LHCN-M2 (cell line): ENCODE measurements at places on chromosomes 12 and 14.

DNA sequence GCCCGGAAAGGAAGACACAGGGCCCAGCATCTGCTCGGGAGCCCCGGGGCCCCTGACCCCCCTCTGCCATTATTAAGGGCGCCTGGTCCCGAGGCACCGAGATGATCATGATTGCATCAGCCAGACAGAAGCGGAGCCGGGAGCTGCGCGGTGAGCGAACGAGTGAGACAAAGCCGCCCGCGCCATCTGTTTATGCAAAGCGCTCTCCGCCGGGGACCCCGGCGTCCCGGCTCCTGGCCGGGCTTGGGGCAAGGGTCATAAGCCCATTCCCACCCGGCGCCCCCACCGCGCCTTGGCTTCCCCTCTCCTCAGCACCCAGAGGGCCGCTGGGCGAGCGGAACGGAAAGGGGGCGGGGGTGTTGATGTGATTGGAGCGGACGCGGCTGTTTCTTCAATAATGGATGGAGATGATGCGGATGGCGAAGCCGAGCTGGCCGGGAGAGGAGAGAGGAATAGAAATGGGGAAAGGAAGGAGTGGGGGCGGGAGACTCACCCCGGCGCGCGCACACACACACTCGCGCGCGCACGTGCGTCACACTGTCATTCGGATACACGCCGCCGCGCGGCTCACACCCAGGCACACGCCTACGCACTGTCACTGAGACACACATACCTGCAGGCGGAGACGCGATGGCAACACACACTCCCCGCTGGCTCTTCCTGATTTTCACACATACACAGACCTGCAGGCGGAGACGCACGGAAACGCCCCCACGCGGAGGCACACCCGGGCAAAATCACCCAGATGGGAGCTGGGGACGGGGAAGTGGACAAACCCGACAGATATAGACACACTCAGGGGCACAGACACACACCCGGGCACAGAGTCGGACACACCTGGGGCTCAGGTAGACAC, 10.7 kb downstream of the STAC3 start:
- DNase-seq, result peak; percentile 60

DNA sequence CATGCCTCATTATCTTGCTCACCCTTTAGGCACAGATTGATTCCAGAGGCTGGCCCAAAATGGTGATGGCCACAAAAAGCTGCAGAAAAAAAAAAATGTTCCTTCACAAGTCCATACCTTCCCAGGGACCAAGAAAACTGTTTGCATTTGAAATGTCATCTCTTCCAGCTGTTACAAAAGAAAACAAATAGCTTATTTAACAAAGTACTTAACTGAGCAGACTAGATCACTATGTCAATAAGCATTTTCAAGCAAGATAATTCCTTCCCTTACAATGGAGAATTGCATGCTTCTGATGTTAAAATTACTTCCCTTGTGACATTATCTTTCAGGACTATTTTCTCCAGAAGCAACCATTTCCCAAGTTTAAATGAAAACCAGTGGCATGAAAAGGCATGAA, 377.9 kb upstream of the KITLG start:
- DNase-seq, result peak; percentile 27

DNA sequence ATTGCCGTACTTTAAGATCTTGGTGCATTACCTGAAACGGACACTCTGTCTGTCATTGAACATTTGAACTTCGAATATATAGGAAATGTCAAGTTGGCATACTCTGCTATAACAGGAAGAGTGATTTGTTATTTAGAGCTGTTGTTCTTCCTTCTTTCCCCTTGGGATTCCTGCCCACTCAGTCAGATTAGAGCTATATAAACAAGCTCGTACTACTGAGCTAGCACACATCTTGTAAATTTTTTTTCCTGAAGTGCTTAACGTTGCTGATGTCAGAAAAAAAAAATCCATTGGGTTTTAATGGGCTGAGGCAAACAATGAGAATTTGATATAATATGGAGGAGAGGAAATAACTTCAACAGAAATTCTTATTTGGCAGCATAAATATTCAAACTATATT, 26.8 kb downstream of the RGS6 start:
- DNase-seq, result no peak

GRCh38 chr12:77204083-77204482, 138.7 kb upstream of the E2F7 start:
- DNase-seq, result no peak

DNA sequence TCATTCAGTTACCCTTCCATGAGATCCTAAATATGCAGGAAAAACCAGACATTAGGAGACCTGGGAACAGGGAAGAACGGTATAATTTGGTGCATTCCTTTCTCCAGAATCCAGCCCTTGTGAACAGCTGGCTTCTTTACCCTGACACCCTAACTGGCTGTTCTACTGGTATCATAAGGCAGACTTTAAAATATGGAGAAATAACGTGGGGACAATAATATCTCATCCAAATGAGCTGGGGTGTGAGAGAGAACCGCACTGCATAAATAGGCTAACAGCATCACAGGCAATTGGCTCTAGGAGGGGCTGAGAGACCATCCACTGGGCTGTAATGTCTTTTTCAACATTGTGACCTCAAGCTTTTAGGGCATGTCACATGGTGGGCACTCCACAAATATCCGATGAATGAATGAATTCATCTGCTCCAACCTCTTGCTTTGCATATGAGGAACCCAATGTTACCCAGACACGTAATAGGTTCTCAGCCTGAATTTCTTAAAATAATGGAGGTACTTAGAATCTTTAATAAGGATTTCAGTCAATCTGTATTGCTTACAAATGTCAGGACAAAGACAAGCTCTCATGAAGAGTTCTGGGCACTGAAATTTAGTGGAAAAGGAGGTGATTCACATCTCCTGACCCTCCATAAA, 157.9 kb downstream of the SAMD4A start:
- DNase-seq, result no peak

- DNase-seq, result no peak
Observed at GRCh38 chr12:101407049-101407435, 530 bp downstream of the ARL1 start.

DNA sequence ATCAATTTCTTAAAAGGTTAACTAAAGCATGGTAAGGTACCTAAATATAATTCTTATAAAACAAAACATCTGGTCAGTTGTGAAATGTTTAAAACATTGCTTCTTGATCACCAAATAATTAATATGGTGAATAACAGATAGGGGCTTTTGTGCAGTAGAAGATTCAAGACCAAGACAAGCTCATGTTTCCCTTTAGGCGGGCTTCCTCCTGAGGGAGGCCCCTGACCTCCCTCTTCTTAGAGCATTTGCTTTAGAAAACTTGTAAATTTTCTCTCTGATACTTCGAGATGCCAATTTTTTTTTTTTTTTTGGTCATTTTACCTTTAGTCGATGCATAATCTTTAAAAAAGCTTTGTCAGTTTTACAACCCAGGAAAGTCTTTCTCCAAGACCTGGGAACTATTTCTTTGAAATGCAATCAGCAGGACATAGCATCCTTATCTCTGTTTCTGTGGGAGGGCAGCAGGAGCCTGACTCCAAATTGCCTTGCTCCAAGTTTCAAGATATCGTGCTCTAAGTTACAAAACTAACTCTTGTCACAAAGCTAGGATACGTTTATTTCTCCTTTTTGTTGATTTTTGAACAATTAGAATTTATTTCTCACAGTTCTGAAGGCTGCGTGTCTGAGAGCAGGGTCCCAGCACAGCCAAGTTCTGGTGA, 66.6 kb upstream of the BICD1 start:
- no peak for DNase-seq

GRCh38 chr14:55354500-55354899, 57.1 kb downstream of the ATG14 start:
- peak; percentile 34 for DNase-seq

GRCh38 chr12:22935501-22935900, 310.5 kb downstream of the ETNK1 start:
- DNase-seq, result peak; percentile 47

- DNase-seq, result no peak
Observed at GRCh38 chr14:103896578-103896977, 31.7 kb upstream of the TDRD9 start.

GRCh38 chr12:123049398-123050240, 69.1 kb downstream of the ARL6IP4 start:
- DNase-seq, result peak; percentile 33

DNA sequence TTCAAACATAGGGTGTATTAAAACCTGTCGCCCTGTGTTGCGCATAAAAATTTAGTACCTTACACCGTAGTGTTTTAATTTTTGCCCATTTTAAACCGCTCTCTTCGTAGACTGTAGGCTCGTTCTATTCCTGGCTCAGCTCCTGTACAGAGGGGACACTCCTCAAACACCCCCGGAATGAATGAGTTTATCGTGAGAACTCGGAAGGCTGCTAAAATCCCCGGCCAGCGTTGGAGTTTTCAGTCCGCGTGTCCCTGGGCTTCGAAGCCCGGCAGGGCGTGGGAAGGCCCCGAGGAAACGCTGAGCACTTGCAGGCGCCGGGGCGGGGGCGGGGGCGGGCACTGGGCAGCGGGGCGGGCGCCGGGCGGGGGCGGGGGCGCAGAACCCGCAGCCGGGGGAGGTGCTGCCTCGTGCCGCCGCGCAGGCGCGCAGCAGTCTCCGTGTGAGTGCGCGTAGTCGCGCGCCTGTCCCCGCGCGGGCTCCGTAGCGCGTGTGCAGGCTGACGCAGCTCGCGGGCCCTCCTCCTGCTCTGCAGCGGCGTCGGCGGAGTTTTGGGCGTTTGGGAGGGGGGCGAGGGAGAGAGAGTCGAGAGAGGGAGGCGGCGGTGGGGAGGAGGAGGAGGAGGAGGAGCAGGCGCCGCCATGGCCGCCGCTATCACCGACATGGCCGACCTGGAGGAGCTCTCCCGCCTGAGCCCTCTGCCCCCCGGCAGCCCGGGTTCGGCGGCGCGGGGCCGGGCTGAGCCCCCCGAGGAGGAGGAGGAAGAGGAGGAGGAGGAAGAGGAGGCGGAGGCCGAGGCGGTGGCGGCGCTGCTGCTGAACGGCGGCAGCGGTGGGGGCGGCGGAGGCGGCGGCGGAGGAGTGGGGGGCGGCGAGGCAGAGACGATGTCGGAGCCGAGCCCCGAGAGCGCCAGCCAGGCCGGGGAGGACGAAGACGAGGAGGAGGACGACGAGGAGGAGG, at the start of gene AEBP2:
Gene AEBP2, plus strand, starts transcription at position 434 of the 960 bp plus-strand sequence. Its CDS starts 208 bp downstream, at position 642.
- peak; percentile 93 for DNase-seq

DNA sequence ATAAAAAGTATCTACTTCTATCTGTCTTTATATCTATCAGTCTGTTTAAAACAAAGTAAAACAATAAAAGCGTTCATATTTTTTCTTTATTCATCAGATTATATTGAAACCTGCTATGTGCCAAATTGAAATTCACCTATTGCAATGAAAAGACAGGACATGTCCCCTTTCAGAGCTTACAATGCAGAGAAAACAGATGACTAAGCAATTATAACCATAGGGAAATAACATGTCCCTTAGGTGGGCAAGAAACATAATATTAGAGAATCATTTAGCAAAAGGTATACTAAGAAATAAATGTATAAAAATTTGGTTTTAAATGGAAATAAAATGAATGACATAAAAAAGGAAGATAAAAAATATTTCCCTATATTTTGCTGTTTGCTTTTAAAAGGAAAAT, 1421.3 kb downstream of the FSCB start:
- no peak for DNase-seq

DNA sequence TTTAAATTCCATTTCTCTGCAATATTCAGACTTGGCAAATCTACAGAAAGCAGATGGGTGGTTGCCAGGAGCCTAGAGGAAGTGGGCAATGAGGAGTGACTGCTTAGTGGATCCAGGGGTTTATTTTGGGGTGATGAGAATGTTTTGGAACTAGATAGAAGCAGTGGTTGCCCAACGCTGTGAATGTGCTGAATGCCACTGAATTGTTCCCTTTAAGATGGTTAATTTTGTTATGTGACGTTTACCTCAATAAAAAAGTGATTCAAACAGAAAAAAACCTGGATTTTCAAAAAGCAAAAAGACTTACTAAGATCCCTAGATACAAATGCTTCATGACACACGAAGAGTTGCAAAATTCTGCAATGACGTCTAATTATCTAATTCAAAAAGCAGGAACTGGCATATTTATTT, 34.2 kb downstream of the DAO start:
- peak; percentile 20 for DNase-seq

DNA sequence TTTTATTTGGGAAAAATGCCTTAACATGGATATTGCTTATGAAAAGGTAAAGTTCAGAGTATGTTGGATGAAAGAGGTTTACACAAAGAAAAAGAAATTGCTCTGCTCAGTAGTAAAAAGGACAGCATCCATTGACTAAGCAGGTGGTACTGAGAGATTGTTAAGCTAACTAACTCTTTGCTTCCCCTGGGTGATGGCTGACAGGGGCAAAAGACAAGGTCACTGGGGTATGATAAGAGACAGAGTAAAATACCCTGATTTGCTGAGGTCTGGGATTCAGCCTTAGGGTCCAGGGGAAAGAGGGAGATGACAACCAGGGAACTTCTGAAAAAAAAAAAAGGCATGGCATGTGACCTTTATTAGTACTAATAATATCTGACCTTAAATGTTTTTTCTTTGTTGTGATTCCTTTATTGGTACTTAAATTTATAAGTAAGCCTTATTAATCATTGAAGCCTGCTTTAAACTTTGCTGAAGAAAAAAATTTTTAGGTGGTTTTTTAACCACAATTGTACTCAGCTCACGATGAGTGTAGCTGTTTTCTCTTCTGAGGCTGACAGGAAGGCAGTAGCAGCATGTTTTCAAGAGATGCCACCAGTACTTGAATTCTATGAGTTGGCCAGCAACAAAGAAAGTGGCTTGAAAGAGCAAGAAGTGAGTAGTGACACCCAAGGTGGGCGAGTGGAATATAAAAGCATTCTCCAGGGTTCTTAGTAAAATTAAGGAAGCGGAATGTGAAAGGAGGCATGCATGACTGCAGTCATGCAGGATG, 43.7 kb upstream of the KITLG start:
- peak; percentile 32 for DNase-seq

- DNase-seq, result no peak
Observed at GRCh38 chr12:130199581-130200390, 37.5 kb downstream of the FZD10 start.

GRCh38 chr12:52703878-52704277, 554 bp upstream of the KRT77 start:
- DNase-seq, result no peak

DNA sequence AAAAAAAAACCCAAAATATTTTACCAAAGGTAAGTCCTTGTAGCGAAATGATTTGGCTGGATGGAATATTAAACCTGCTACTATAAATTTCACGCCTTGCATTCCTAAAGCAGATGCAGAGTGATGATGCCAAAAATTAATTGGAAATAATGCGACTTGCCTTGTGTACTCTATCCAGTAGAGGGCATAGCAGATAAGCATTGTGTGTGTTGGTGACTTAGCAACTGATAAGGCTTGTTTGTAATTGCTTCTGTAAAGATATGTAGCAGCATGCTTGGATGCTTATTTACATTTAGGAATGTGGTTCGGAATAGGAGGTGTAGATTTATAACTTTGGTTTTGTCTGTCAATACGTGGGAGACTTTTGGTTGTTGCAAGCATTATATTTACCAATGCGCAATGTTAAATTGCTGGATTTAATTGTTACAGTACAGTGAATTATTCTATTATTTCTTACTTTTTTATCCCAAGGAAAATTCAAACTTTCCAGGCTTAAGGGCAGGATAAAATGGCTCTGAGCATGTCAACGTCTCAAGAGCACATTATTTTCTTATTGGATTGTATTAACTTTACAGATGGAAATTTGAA, 80.5 kb downstream of the TMEM260 start:
- peak; percentile 45 for DNase-seq
